ENCODE measurements at places on chromosomes 6 and 20.

DNA sequence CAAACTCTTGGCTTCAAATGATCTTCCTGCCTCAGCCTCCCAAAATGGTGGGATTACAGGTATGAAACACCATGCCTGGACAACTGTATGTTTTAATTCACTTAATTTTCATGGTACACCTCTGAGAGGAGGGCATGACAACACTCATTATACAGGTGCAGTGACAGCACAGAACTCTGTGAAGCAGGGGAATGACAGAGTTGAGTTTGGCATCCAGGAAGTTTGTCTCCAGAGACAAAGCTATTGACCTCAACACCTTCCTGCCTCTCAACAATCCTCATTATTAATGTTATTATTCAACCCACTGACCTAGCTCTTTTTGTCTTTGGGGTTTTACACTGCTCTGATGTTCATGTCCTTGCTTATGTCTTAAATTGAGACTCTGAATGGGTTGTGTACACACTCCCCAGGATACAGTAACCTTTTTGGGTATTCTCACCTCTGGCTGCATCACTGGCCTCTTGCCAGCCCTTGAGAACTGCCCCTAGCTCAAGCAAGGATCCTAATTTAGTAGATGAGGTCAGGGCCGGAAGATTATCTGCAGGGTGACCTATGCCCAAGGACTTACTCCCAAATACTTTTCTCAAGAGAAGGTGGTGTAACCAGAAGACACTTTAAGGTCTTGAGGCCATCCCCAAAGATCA, 13.0 kb upstream of the IER3 start:
- no peak for DNase-seq

DNA sequence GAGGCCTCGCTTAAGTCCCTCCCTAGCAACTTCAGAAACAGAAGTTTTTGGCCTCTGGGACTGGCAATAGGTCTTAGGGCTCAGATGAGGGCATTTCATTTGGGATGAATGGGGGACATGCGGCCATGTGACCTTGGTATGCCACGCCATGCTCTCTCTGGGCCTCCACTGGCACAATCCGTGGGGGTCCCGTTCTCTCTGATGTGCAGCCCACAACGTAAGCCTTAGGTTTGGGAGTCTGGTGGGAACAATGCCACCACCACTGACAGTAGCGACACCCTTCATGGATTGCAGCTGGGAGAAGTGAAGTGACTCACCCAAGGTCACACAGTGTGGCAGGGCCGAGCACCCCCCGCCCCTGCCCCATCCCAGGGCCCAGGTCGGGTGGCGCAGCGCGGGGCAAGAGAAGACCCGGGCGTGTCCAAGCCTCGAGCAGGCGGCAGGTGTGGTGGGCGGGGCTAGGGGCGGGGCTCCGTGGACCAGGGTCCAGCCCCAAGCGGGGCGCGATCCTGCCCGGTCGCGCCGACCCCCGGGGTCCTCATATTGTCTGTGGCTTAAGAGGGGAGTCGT, 864 bp upstream of the CEBPB start:
- no peak for DNase-seq

DNA sequence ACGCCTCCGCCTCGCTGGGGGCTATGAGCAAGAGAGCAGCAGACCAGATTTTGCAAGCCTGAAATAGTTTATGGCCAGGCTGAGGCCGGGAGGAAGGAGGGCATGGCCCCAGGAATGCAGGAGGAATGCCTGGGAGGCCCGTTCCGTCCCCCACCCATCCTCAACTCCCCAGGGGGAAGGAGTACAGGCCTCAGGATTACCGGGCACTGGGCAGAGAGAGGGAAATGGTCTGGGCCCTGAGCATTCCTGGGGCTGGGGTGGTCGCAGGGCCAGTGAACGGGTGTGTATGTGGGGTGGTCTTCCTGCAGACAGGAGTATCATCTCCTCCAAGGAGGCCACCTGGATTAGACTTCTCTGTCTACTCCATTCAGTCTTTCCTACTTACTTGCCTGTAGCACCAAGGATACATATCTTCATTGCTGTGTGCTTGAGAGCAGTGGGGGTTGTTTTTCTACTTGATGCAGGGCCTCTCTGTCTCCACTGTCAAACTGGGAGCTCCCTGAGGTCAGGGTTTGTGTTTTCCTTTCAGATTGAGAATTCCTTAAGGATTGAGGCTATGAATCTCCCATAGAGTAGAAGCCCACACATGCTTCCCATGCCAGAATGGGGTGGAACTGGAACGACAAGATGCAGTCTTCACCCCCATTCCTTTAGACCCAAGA, 81.3 kb downstream of the VEGFA start:
- DNase-seq: no peak

- DNase-seq: no peak
These were observed 289.4 kb downstream of the CDC5L start for GRCh38 chr6:44676826-44677433.

DNA sequence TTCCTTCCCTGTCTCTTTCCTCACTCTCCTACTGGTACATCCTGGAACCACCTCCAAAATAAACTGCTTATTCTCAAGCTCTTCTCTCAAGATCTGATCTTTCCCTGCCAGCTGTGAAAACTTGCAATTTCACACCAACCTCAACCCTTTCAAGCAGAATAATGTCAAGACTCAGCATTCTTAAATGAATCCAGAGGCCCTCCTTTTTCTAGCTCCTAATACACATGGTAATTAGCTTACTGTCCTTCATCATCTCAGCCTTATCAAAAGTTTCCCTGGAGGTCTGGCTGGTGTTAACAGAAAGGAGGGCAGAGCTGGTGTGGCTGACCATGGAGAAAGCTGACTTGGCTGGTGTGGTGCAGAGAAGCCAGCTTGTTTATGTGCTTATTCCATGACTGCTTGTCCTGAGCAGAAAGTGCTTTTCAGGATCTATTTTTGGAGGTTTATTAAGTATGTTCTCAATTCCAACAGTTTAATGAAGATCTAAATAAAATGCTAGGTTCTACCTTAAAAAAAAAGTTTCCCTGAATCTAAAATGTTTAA, 50.5 kb downstream of the CFAP61 start:
- no peak for DNase-seq

Data from activated CD4-positive, alpha-beta T cell treated with anti-CD3 and anti-CD28 coated beads, Interleukin-2, Interleukin-4, amounts not matched to agents 100 ng/mL and 50 ng/mL, durations not matched to agents 16 hours and 8 hours (primary cell).